ENCODE measurements at places on chromosomes 2 and 18. TPM values are rescaled to one million over a fixed set of nuclear protein-coding genes. Genes with fewer than 3 reads are reported as not detected.

Gene SERPINB10
- not detected for total RNA-seq

Gene TMEFF2
- total RNA-seq: not detected

Gene CFAP65
- total RNA-seq: not detected

Gene DHRS9
- not detected for total RNA-seq

Gene SGPP2
- 29.1 TPM for total RNA-seq

Gene TRIM43
- total RNA-seq: not detected

All from kidney epithelial cell (primary cell).